ENCODE measurements at places on chromosomes 1 and 21. TPM values are rescaled to one million over a fixed set of nuclear protein-coding genes. Genes with fewer than 3 reads are reported as not detected.

ERG gene
- 17.3 TPM for polyA plus RNA-seq

- H3K4me3 ChIP-seq, result no peak overlapping the region
- DNase-seq, result peak; percentile 57
- no peak overlapping the region for H3K27ac ChIP-seq
- peaks cover 36% of the 10 kb centered on the region for H3K4me1 ChIP-seq
These were observed 4.9 kb downstream of the CROCC start for GRCh38 chr1:16926491-16927073.

DNA sequence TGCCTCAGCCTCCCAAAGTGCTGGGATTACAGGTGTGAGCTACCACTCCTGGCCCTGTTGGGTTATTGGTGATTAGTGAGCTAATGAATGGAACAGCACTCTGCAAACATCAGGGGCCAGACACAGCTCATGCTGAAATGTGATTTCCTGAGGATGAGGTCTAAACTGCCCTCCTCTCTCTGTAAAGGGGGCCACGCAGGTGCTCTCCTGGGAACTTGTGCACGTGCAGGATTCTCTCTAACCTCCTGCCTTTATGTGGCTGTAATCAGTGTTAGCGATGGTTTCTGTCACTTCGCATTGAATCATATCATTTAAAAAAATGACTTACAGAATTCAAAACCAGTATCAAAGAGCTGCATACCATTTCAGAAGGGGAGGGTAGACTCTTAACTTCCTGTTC lies 3.6 kb downstream of the GPR157 start:
- H3K4me3 ChIP-seq, result no peak overlapping the region
- peaks cover 8% of the 10 kb centered on the region for H3K4me1 ChIP-seq
- H3K36me3 ChIP-seq, result no peaks in the 10 kb centered on the region
- peaks cover 21% of the 10 kb centered on the region for H3K27me3 ChIP-seq
- no peak for DNase-seq
- no peak overlapping the region for H3K27ac ChIP-seq

DNA sequence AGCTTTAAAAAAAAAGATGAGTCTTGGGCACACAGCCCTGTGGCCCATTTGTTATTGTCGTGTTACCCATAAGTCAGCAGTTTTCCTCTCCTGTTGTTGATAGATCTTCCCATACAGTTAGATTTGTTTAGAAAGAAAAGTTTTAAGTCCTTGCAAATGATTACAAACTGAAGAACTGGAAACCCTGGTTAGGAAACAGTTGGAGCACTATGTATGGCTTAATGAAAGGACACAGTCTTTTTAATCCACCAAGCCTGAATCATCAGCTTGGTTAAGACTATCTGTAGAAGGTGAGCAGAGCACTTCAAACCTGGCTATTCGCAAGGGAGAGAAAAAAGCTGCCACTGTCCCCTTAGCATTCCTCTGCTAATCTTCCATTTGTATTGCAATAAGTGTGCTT lies 241.0 kb downstream of the DISC1 start:
- H3K4me3 ChIP-seq, result no peak overlapping the region
- H3K4me1 ChIP-seq, result peaks cover 3% of the 10 kb centered on the region
- H3K27ac ChIP-seq, result no peak overlapping the region
- no peaks in the 10 kb centered on the region for H3K27me3 ChIP-seq

DNA sequence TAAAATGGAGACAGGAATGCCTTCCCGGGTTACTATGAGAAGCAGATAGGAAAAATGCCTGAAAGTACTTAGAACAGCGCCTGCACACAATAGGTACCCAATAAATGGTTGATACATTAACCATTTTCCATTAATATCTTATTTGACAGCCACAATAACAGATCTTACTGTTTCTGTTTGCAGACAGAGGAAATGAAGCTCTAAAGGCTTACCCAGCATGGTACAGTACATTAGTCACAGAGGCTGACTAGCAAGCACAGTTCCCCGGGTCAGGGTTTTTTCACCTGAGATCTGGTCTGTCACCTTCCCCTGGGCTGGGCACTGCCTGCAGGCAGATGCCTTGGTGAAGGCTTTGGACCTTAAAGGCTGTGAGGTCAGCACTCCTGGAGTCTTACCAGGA lies 2.9 kb downstream of the TRIM63 start:
- peaks cover 31% of the 10 kb centered on the region for H3K4me1 ChIP-seq
- no peak overlapping the region for H3K27ac ChIP-seq
- H3K4me3 ChIP-seq, result no peak overlapping the region

Data from muscle of leg (tissue), 16 donors.